Naive thymus-derived CD4-positive, alpha-beta T cell (primary cell): ENCODE measurements at places on chromosomes 6 and 20. TPM values are rescaled to one million over a fixed set of nuclear protein-coding genes. Genes with fewer than 3 reads are reported as not detected.

DNA sequence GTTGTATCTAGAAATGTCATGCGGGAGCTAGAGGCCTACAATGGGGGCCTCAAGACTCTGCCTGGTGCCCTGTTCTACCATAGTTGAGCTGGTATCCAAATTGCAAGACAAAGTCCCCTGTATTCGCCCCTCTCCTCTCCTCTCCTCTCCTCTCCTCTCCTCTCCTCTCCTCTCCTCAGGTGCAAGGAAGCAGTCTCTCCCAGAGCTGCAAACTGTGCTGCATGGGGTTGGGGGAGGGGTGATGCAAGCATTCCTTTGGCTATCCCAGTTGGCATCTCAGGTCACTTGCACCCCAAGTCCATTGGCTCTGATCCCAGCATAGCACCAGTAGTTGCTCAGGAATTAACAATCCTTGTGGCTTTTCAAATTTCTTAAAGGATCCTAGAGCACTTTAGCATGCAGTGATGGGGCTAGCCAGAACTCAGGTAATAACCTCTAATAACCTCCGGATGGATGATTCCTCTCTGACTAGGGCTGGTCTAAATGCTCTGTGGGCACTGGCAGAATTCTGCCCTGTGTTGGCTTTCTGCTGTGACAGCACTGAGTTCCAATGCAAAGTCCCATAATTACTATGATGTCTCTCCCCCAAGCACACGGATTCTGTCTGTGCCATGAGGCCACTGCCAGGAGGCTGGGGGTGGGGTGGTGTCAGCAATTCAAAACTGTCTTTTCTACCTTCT is 35.3 kb downstream of the TAF11 start:
- DNase-seq, result no peak
- no peaks in the 10 kb centered on the region for H3K27me3 ChIP-seq
- H3K4me3 ChIP-seq, result no peak overlapping the region
- H3K4me1 ChIP-seq, result no peaks in the 10 kb centered on the region

- no peaks in the 10 kb centered on the region for H3K4me1 ChIP-seq
- H3K27me3 ChIP-seq, result no peaks in the 10 kb centered on the region
- H3K4me3 ChIP-seq, result no peak overlapping the region
- H3K36me3 ChIP-seq, result no peaks in the 10 kb centered on the region
- no peak for DNase-seq
These were observed 12.0 kb upstream of the CITED2 start for GRCh38 chr6:139386404-139386803.

- no peak overlapping the region for H3K4me3 ChIP-seq
- H3K27me3 ChIP-seq, result no peaks in the 10 kb centered on the region
- H3K4me1 ChIP-seq, result no peaks in the 10 kb centered on the region
- H3K27ac ChIP-seq, result no peak overlapping the region
These were observed 10.2 kb downstream of the PGBD1 start for GRCh38 chr6:28291573-28291972.

DNA sequence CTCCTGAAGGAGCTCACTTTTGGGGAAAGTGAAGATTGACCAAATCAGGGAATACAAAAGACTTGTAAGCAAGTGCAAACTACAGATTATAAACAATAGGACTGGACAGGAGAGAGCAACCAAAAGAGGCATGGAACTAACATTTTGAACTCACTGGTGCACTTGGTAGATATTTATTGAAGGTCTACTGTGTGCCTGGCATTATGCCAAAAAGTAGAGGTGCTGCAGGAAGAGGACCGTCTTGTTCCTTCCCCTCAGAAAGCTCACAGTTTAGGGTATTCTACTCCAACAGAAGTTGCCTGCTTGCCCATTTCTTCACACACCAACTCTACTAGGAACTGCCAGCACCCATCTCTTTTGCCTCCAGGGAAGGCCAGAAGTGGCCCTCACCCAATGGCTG is 10.0 kb upstream of the TSHZ2 start:
- DNase-seq, result no peak
- H3K4me3 ChIP-seq, result no peak overlapping the region
- H3K27ac ChIP-seq, result no peak overlapping the region

DNA sequence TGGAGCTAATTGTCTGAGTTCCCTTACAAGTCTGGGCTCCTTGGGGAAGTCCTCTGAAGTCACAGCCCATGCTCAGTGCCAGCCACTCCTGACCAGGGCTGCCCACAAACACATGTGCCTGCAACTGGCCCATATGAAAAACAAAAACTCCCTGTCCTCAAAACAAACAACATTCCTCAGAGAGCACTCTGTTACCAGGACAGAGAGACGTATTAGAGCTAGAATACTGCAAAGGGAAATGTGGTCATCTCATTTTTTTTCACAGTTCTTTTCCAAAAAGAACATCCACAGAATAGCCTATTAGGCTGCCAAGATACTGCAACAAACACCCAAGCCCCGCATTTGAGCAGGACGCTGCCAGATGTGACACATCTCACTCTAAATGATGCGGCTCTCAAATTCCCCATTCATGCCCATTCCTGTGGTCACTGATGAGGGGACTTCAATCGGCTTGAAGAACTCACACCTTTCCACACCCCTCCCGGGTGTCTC is 71.1 kb downstream of the SLC22A23 start:
- H3K4me1 ChIP-seq, result no peaks in the 10 kb centered on the region
- no peak overlapping the region for H3K27ac ChIP-seq
- no peaks in the 10 kb centered on the region for H3K36me3 ChIP-seq

GRCh38 chr6:119161438-119161837 is 83.0 kb upstream of the FAM184A start:
- no peak for DNase-seq
- no peaks in the 10 kb centered on the region for H3K36me3 ChIP-seq
- H3K27ac ChIP-seq, result no peak overlapping the region

RALGAPB gene
- 36.0 and 36.8 TPM in 2 replicates for total RNA-seq

DNA sequence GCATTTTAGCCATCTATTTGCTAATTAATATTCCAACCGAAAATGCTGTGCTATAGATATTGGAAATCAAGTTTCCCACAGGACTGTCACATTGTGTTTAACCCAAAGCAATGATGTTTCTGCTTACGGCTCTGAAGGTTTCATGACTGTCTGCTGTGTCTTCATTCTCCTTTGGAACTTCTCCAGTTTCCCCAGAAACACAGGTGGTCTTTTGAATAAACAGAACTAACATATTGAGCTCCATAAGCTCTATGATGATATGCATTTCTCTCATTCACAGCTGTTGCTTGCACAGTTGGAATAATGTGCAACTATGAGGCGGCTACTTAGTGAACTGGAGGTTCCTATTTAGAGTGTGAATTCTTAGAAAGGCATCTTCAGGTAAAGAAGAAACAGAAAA is 266.0 kb upstream of the ID4 start:
- no peaks in the 10 kb centered on the region for H3K36me3 ChIP-seq
- no peaks in the 10 kb centered on the region for H3K27me3 ChIP-seq
- no peak overlapping the region for H3K4me3 ChIP-seq
- no peak overlapping the region for H3K27ac ChIP-seq
- DNase-seq, result no peak

DNA sequence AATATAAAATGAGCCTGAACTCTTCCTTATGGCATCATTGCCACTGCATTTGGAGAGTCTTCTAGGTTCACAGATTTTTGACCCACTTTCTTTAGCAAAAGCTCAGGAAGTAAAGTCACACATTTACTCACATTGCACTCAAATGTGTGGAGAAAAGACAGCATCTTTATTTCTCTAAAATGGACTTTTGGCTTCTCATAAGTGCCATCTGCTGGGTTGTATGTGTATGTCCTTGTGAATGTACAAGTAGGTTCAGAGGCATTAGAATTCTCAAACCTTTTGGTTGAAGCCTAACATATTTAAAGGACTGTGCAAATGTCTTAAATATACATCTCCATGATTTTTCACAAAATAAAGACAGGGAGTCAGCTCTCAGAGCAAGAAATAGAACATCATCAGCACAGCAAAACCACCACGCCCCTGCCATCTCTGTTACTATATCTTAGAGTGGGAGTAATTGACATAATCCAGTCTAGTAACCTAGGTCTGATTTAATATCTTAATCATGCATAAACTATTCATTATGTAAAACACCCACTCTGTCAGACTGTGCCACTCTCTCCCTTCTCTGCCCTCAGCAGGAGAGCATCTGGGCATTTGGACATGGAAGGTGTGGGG is 42.2 kb upstream of the SPTLC3 start:
- no peaks in the 10 kb centered on the region for H3K4me1 ChIP-seq
- H3K27me3 ChIP-seq, result no peaks in the 10 kb centered on the region
- no peak overlapping the region for H3K4me3 ChIP-seq
- DNase-seq, result no peak
- no peak overlapping the region for H3K27ac ChIP-seq

ARFGEF3 gene
- total RNA-seq, result not detected

SLC22A16 gene
- 2.1 TPM for total RNA-seq

- no peaks in the 10 kb centered on the region for H3K27me3 ChIP-seq
- H3K27ac ChIP-seq, result no peak overlapping the region
- DNase-seq, result peak; percentile 26
- H3K4me3 ChIP-seq, result no peak overlapping the region
- no peaks in the 10 kb centered on the region for H3K4me1 ChIP-seq
- no peaks in the 10 kb centered on the region for H3K36me3 ChIP-seq
These were observed 20.3 kb downstream of the CST4 start for GRCh38 chr20:23668477-23668951.

SIRPB1 gene
- 14.6 TPM for total RNA-seq

GRCh38 chr20:59611286-59611685 is 6.9 kb downstream of the PHACTR3 start:
- H3K4me1 ChIP-seq, result no peaks in the 10 kb centered on the region
- H3K4me3 ChIP-seq, result no peak overlapping the region
- no peaks in the 10 kb centered on the region for H3K36me3 ChIP-seq
- no peak for DNase-seq

DNA sequence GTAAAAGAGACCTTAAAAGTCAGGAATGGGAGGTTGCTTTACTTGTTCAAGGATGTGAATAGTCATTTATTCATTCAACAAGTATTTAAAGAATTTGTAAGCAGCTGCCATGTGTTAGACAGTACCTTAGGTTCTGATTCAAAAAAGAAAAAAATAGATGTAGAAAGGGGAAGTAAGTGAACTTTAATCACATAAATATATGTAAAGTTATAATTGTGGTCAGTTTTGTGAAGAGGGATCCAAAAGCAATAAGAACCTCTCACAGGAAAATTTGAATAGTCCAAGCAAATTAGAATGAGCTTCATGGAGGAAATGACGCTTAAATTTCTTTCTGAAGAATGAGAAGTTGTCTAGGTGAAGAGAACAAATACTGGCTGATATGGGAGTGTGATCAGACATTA is 596.1 kb upstream of the CITED2 start:
- no peaks in the 10 kb centered on the region for H3K4me1 ChIP-seq
- no peak overlapping the region for H3K27ac ChIP-seq
- no peak overlapping the region for H3K4me3 ChIP-seq
- no peaks in the 10 kb centered on the region for H3K27me3 ChIP-seq
- no peaks in the 10 kb centered on the region for H3K36me3 ChIP-seq

GRCh38 chr6:135280375-135281136 is 99.4 kb downstream of the MYB start:
- no peaks in the 10 kb centered on the region for H3K4me1 ChIP-seq
- no peaks in the 10 kb centered on the region for H3K36me3 ChIP-seq
- no peak overlapping the region for H3K27ac ChIP-seq

GRCh38 chr6:107654764-107655163 is 164.8 kb downstream of the SOBP start:
- H3K4me1 ChIP-seq, result peaks cover 21% of the 10 kb centered on the region
- no peaks in the 10 kb centered on the region for H3K27me3 ChIP-seq
- no peaks in the 10 kb centered on the region for H3K36me3 ChIP-seq
- no peak for DNase-seq
- H3K4me3 ChIP-seq, result no peak overlapping the region
- H3K27ac ChIP-seq, result no peak overlapping the region

GRCh38 chr20:13286607-13287006 is 65.5 kb downstream of the ISM1 start:
- H3K36me3 ChIP-seq, result no peaks in the 10 kb centered on the region
- H3K27me3 ChIP-seq, result no peaks in the 10 kb centered on the region
- DNase-seq, result no peak
- no peak overlapping the region for H3K27ac ChIP-seq
- no peaks in the 10 kb centered on the region for H3K4me1 ChIP-seq

GRCh38 chr6:52394251-52394666 is 25.9 kb upstream of the EFHC1 start:
- peak; percentile 43 for DNase-seq
- peak overlapping the region; percentile 35 for H3K4me3 ChIP-seq
- H3K27ac ChIP-seq, result peak overlapping the region; percentile 89
- H3K4me1 ChIP-seq, result peaks cover 88% of the 10 kb centered on the region
- H3K36me3 ChIP-seq, result no peaks in the 10 kb centered on the region
